Prostate gland (tissue), 2 donors: ENCODE measurements at places on chromosomes 2 and 18. TPM values are rescaled to one million over a fixed set of nuclear protein-coding genes. Genes with fewer than 3 reads are reported as not detected.
A peak's percentile ranks its signal among the peaks of the same experiment; 100 is the strongest.

- no peaks in the 10 kb centered on the region for H3K27me3 ChIP-seq
- H3K4me1 ChIP-seq, result no peaks in the 10 kb centered on the region
- no peak for DNase-seq
- no peak overlapping the region for H3K27ac ChIP-seq
Measured at GRCh38 chr2:191635333-191636234, 42.4 kb upstream of the NABP1 start.

Gene MAPK4
- total RNA-seq, result 10.6 TPM

- no peak for DNase-seq
- H3K36me3 ChIP-seq, result no peaks in the 10 kb centered on the region
- no peak overlapping the region for H3K4me3 ChIP-seq
- H3K4me1 ChIP-seq, result no peaks in the 10 kb centered on the region
- H3K27me3 ChIP-seq, result no peaks in the 10 kb centered on the region
- no peak overlapping the region for H3K27ac ChIP-seq
Measured at GRCh38 chr2:235116885-235117492, 165.2 kb downstream of the SH3BP4 start.

Gene ANKRD36
- 16.3 TPM for total RNA-seq

DNA sequence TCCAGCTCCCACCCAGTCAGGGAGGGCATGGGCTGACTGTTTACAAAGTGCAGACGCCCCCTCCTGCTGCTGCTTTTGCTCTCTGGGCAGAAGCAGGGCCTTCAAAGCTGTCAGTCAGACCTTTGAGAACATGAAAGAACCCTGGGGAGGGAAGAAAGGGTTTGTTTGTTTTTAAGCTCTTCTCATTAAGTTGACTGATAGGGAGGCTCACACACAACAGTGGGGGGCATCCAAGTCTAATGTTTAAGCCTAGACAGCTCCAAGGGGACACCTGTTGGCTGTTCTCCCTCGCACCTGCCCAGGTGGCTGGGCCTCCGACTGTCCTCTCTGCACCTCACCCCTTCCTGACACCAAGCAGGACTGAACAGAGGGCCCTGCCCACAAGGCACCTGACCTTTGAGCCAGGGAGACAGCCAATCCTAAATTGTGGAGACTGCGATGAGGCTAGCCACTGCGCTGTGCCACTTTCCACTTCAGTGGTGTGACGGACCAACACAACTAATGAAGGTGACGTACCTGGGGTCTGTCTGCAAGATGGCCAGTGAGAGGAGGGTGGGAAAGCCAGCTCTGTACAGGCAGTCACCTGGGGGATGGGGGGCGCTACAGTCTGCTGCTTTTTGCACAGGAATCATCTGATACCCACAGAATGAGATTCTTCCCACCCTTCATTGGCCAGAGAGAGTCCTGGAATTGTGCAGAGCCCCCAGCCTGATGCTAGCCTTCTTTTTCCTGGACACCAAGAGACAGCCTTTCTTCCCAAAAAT, 16.3 kb downstream of the ST6GAL2 start:
- DNase-seq, result no peak
- no peaks in the 10 kb centered on the region for H3K27me3 ChIP-seq
- H3K4me1 ChIP-seq, result no peaks in the 10 kb centered on the region
- no peaks in the 10 kb centered on the region for H3K36me3 ChIP-seq

Gene GAREM1
- 14.9 TPM for total RNA-seq

GRCh38 chr2:65374999-65375398, 57.4 kb downstream of the SPRED2 start:
- H3K27me3 ChIP-seq, result no peaks in the 10 kb centered on the region
- DNase-seq, result no peak
- H3K4me1 ChIP-seq, result peaks cover 6% of the 10 kb centered on the region
- no peak overlapping the region for H3K27ac ChIP-seq

DNA sequence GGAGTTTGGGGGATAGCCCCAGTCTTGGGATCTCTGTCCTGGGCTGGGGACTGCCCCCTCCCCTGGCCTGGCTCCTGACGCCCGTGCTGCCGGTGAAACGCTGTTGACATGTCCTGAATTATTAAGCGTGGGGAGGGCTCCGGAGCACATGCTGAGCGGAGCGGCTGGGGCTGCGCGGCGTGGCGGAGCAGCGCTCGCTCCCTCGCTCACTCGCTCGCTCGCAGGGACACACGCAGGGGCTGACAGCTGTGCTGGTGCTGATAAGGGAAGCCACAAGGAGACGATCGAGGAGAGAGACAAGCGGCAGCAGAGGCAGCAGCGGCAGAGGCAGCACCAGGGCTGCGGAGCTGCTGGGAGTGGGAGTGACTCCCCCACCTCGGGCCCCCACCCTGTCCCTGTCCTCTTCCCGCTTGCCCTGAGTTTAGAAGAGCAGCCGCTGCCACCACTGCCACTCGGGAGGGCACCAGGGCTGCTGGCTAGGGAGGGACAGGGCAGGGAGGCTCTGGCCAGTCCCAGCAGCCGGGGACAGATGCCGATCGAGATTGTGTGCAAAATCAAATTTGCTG, at the start of gene ASIC4:
Gene ASIC4, plus strand, starts transcription at position 287 of the 566 bp plus-strand sequence. Its CDS starts 243 bp downstream, at position 530.
- no peak within 1 kb of the TSS for H3K4me3 ChIP-seq
- no peak within 1 kb of the TSS for H3K27ac ChIP-seq
- DNase-seq, result no peak
- no peaks in the 10 kb centered on the region for H3K36me3 ChIP-seq

Gene SLC14A1
- total RNA-seq, result 139 TPM

DNA sequence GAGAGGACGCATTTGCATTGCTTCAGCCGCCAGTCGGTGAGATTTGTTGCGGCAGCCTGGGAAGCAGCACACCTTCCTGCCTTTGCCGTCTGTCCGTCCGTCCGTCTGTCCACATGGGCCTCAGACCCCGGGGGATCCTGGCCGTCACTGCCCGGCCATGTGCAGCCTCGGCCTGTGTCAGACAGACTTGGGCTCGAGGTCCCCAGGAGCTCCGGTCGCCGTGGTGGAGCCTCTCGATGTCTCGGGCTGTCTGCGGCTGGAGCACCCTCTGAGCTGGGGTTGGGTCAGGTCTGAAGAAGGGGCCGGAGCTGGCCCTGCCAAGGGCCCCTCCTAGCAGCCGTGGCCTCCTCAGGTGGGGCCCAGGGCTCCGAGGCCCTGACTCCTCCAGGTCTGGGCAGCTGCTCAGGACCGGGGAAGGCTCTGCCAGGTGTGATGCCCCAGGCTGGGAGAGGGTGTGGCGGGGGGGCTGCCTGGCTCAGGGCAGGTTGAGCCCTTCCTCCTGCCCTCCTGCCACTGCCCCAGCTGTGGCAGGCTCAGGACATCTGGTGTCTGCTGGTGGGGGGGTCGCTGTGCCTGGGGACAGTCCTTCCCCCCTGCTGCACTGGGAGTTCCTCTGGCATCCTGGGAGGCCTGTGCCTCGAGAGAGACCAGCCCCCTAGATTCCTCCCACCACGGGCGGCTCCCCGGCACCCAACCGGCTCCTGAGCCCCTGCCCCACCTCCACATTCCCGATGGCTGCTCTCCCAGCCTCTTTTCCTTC, 11.8 kb downstream of the NEU4 start:
- H3K4me3 ChIP-seq, result no peak overlapping the region
- H3K27me3 ChIP-seq, result no peaks in the 10 kb centered on the region

Gene SIX3
- not detected for total RNA-seq

DNA sequence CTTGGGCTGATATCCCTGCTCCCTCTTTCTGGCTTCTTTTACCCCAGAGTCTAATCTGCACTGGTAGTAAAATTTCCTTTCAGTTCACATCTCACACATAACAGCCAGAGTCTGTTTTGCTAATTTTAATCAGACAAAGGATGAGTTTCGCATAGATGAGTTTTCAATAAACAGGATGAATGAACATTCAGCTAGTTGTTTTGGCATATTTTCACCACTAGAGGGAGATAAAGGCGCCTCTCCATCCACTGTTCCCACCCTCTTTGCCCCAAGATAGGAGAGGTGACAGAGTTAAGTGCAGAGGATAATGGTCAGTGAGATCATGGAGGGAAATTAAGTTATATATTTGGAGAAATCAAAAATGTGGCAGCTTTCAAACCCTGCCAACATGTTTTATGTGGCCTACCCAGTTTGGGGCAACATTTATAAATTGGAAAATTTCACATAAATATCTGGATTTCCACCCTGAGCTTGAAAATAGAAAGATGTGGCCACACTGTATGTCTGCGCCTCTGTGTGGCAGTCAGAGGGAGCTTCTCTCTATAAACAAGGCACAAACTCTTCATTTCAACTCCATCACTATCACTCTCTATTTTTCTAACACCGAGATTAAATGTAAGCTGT, 48.5 kb upstream of the DTNA start:
- no peaks in the 10 kb centered on the region for H3K27me3 ChIP-seq
- no peak for DNase-seq
- H3K4me1 ChIP-seq, result no peaks in the 10 kb centered on the region

GRCh38 chr18:48297139-48297538, 112.0 kb downstream of the ZBTB7C start:
- DNase-seq, result no peak
- H3K27ac ChIP-seq, result no peak overlapping the region
- H3K27me3 ChIP-seq, result no peaks in the 10 kb centered on the region
- no peaks in the 10 kb centered on the region for H3K4me1 ChIP-seq
- no peak overlapping the region for H3K4me3 ChIP-seq
- H3K36me3 ChIP-seq, result no peaks in the 10 kb centered on the region

DNA sequence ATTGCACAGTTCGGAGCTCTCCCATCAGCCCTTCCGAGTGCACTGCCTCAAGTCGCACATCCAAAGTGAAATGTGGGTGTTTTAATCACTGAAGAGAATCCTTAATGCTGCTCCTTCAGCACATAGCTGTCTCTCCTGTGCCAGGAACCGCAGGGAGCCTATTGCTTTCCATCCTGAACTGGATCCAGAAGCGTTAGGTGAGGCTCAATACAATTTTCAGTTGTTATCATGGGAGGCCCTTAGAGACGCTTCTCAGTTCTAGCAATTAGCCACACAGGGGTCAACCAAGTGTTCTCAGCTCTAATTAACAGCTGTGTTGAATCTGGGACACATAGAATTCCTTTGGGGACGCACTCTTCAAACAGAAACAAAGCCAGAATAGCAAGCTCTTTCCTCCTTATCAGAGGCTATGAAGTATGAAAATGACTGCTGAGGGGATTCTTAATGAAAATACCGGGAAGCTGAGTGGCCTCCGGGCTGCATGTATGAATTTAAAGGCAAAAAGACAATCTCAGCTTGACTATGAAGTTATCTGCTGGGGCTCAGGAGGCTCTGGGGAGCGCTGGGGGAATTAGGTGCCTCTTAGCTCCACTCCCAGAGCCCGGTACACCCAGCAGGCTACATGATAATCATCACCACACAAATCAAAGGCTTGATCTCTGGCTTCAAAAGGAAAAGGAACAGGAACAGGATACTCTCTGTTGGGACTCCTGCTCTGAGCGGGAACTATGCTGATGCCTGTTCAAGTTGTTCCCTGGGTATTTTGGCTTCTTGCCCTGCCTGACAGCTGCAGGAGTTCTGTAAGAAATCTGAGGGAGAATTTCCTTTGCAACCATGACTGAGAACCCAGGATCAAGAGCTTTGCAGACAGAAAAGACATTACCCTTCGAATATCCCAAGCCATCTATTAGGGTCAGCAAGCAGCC, 55.4 kb upstream of the NCOA1 start:
- no peak overlapping the region for H3K4me3 ChIP-seq
- peaks cover 6% of the 10 kb centered on the region for H3K4me1 ChIP-seq
- DNase-seq, result peak; percentile 75
- H3K27me3 ChIP-seq, result no peaks in the 10 kb centered on the region
- H3K27ac ChIP-seq, result peak overlapping the region; percentile 61

- H3K27me3 ChIP-seq, result no peaks in the 10 kb centered on the region
- no peak overlapping the region for H3K27ac ChIP-seq
- no peak overlapping the region for H3K4me3 ChIP-seq
- peaks cover 5% of the 10 kb centered on the region for H3K36me3 ChIP-seq
- no peak for DNase-seq
- H3K4me1 ChIP-seq, result no peaks in the 10 kb centered on the region
Measured at GRCh38 chr2:3450385-3451010, 68.8 kb downstream of the ADI1 start.

- H3K36me3 ChIP-seq, result no peaks in the 10 kb centered on the region
- no peak for DNase-seq
- H3K4me1 ChIP-seq, result no peaks in the 10 kb centered on the region
- no peak overlapping the region for H3K4me3 ChIP-seq
- no peak overlapping the region for H3K27ac ChIP-seq
- no peaks in the 10 kb centered on the region for H3K27me3 ChIP-seq
Measured at GRCh38 chr2:6392966-6393365, 472.7 kb downstream of the CMPK2 start.

DNA sequence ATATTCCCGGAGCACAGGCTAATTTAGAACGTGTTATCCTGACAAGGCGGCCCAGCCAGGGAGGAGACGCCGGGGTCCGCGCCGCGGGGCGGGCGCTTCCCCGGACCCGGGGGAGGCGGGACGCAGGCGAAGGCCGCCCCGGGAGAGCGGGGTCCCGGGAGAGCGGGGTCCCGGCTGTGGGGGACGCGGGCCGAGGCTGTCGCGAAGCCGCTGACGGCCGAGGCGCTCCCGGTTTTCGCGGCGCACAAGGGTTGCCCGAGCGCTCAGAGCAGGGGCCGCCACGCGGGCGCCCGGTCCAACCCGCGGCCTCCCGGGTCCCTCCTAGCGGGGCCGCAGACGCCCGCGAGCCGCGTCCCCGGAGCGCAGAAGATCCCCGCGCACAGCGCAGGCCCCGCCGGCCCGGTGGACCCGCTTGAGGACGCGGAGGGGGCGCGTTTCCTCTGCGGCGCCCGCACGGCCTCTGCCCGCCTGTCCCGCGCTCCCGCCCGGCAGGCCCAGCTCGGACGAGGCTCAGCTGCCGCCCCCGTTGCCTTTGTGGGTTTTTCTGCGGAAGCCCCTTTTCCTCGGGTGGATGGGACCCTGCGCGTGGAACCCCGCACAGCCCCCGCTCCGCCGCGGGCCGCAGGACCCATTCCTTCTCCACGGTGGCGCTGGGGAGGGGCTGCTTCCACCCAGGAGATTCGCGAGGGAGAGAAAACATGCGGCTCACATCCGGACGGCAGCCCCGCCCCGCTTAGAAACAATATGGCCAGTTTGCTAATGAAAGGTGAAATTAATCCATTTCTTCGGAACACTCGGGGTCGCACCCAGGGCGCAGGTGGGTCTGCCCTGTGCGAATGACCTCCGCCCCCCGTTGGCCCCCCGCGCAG, 9.6 kb upstream of the KCNG2 start:
- H3K27me3 ChIP-seq, result peaks cover 22% of the 10 kb centered on the region
- no peak for DNase-seq
- H3K27ac ChIP-seq, result no peak overlapping the region
- no peaks in the 10 kb centered on the region for H3K36me3 ChIP-seq
- peaks cover 8% of the 10 kb centered on the region for H3K4me1 ChIP-seq

Gene DPYSL5
- total RNA-seq, result 1.2 TPM

DNA sequence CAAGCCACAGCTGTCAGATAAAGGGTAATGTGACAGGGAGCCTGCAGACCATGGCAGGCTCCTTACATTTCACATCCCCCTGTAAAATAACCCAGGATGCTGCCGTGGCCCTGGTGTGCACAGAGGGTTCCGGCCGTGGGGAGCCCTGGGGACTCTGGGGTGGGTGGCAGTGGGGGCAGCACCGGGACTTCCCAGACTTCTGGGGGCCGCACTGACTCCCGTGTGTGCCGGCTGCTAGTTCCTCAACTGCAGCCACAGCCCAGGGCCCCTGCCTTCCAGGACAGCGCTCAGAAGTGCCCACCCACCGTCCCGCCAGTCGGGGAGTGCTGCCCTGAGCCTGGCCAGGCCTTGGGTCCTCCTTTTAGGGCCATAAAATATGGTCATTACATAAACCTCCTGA, 56.5 kb downstream of the CIB4 start:
- H3K27ac ChIP-seq, result no peak overlapping the region
- no peak overlapping the region for H3K4me3 ChIP-seq
- no peaks in the 10 kb centered on the region for H3K4me1 ChIP-seq
- DNase-seq, result no peak
- H3K27me3 ChIP-seq, result no peaks in the 10 kb centered on the region
- H3K36me3 ChIP-seq, result no peaks in the 10 kb centered on the region
